ENCODE measurements at places on chromosomes 4 and X.
A peak's percentile ranks its signal among the peaks of the same experiment; 100 is the strongest.

DNA sequence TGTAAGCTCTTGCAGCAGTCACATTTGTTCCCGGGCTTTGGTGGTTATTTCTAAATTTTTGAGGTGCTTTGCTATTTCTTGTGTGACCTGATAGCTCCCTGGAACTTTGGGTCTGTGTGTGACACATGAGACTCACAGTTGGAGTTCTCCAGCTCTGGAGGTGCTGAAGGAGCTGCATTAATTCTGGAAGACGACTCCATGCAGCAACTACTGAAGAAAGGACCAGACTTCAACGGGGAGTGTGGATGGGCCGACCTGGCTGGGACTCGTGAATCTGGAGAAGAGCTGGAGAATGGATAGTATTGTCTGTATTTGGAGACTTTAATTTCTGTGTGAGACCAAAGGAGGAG, 1.5 kb downstream of the MRFAP1 start:
- peaks cover 37% of the 10 kb centered on the region for H3K36me3 ChIP-seq
- DNase-seq = no peak
- no peaks in the 10 kb centered on the region for H3K27me3 ChIP-seq
- peaks cover 23% of the 10 kb centered on the region for H3K4me1 ChIP-seq
- peak overlapping the region; percentile 98 for H3K4me3 ChIP-seq

GRCh38 chr4:154119317-154119716, 330.4 kb upstream of the SFRP2 start:
- no peaks in the 10 kb centered on the region for H3K4me1 ChIP-seq
- no peak overlapping the region for H3K4me3 ChIP-seq
- H3K27me3 ChIP-seq = no peaks in the 10 kb centered on the region
- H3K27ac ChIP-seq = no peak overlapping the region

GRCh38 chrX:19882066-19882775, 5.2 kb downstream of the SH3KBP1 start:
- no peaks in the 10 kb centered on the region for H3K27me3 ChIP-seq
- no peak overlapping the region for H3K27ac ChIP-seq
- no peak for DNase-seq
- no peak overlapping the region for H3K4me3 ChIP-seq

- H3K4me1 ChIP-seq = no peaks in the 10 kb centered on the region
- no peak overlapping the region for H3K4me3 ChIP-seq
- peaks cover 16% of the 10 kb centered on the region for H3K27me3 ChIP-seq
- H3K27ac ChIP-seq = no peak overlapping the region
Measured at GRCh38 chr4:118259111-118259510, 93.7 kb downstream of the PRSS12 start.

GRCh38 chr4:159041054-159042034, 61.5 kb upstream of the RAPGEF2 start:
- DNase-seq = no peak
- peaks cover 10% of the 10 kb centered on the region for H3K4me1 ChIP-seq
- H3K27ac ChIP-seq = no peak overlapping the region
- no peak overlapping the region for H3K4me3 ChIP-seq

DNA sequence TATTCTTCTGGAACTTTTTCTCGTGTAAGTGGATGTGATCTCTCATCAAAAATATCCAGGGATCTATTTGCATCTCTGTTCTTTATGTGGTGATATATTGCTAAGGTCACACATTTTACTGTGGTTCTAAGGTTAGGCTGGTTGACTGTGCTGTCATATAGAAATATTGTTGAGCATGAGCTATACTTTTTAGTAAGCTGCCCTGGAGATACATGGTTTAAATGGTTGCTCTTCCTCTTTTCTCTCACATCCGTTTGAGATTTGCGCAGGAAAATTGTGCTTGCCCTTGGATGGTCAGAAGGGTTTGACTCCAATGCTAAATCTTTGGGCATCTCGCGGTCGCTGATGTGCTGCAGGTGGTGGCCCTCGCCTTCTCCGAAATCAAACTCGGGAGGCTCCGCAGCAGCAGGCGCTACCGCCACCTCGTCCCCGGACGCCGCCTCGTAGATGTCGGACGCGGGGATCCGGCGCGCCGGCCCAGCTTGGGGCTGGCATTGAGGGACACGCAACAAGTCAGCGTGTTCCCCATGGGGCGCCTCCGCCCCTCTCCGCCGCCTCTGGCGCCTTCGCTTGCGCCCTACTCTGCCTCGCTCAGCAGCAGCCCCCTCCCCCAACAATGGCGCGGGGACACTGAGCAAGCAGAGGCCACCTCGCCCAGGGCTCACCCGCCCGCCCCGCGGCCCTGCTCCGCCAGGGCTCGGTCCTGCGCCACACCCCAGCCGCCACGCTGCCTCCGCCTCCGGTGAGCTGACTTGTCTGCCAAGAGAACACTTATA, 154.5 kb downstream of the MSN start:
- H3K36me3 ChIP-seq = peaks cover 6% of the 10 kb centered on the region
- no peaks in the 10 kb centered on the region for H3K27me3 ChIP-seq
- H3K4me3 ChIP-seq = peak overlapping the region; percentile 59
- H3K27ac ChIP-seq = no peak overlapping the region
- H3K4me1 ChIP-seq = peaks cover 12% of the 10 kb centered on the region
- peak; percentile 36 for DNase-seq

GRCh38 chr4:9832640-9833039, 51.2 kb downstream of the DRD5 start:
- no peaks in the 10 kb centered on the region for H3K36me3 ChIP-seq
- H3K4me3 ChIP-seq = no peak overlapping the region
- no peak overlapping the region for H3K27ac ChIP-seq
- DNase-seq = no peak

DNA sequence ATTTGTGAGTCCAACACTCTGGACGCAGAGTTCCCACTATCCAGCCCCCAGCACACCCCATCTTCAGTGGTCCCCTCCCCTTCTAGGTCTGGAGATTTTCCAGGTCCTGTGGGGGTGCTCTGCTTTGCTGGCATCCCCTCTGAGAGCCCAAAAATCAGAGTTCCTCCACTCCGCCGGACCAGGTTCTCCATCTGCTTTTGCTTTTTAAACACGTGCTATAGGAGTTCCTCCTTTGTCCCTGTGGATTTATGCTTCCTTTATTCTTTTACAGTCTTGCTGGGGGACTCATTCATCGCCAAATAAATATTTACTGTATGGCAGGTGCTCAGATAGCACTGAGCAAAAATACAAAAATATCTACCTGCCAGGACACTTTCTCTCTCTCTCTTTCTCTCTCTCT, 324.7 kb downstream of the STK32B start:
- H3K27me3 ChIP-seq = no peaks in the 10 kb centered on the region
- H3K27ac ChIP-seq = no peak overlapping the region
- no peaks in the 10 kb centered on the region for H3K36me3 ChIP-seq
- H3K4me1 ChIP-seq = no peaks in the 10 kb centered on the region
- DNase-seq = no peak

DNA sequence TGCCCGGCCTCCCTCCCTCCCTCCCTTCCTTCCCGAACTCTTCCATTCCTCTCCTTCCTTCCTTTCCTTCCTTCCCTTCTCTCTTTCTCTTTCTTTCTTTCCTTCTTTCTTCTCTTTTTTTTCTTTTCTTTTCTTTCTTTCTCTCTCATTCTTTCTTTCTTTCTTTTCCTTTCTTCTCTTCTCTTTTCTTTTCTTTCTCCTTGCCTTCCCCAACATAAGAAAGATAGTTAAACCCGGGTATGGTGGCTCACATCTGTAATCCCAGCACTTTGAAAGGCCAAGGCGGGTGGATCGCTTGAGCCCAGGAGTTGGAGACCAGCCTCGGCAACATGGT, 25.4 kb downstream of the NSD2 start:
- peaks cover 65% of the 10 kb centered on the region for H3K36me3 ChIP-seq
- no peak for DNase-seq
- H3K27me3 ChIP-seq = no peaks in the 10 kb centered on the region
- peak overlapping the region; percentile 44 for H3K27ac ChIP-seq
- H3K4me3 ChIP-seq = no peak overlapping the region

GRCh38 chr4:88333741-88334405, 44.8 kb upstream of the HERC6 start:
- H3K4me1 ChIP-seq = peaks cover 15% of the 10 kb centered on the region
- peaks cover 2% of the 10 kb centered on the region for H3K36me3 ChIP-seq
- peak overlapping the region; percentile 11 for H3K27ac ChIP-seq
- H3K4me3 ChIP-seq = no peak overlapping the region
- no peak for DNase-seq

DNA sequence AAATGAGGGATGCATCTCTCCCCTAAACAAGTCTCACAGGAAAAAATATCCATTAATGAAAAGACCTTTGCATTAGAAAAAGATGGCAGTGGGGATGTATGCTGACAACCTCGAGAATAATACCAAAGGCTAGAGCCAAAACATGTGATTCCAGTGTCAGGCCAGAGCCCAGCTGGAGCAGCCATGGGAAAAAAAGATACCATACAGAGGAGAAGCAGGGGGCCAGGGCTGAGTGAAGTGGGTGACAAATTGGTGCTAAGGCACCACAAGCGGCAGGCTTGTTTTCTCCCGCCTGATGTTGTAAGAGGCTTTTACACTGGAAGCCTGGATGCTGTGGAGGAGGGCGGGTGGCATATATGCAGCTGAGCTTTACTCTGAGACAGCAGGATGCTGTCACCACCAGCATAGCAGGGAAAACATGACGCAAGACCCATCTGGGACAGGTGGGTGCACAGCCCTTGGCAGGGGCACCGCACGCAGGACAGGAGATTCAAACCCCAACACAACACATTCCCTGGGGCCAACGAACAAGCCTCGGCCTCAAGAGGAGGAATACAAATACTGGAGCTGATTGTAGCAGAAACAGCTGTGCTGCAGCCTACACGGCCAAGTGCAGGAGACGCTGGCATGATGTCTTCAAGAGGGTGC, 91.9 kb downstream of the TSPAN5 start:
- no peak for DNase-seq
- no peak overlapping the region for H3K27ac ChIP-seq
- no peak overlapping the region for H3K4me3 ChIP-seq

DNA sequence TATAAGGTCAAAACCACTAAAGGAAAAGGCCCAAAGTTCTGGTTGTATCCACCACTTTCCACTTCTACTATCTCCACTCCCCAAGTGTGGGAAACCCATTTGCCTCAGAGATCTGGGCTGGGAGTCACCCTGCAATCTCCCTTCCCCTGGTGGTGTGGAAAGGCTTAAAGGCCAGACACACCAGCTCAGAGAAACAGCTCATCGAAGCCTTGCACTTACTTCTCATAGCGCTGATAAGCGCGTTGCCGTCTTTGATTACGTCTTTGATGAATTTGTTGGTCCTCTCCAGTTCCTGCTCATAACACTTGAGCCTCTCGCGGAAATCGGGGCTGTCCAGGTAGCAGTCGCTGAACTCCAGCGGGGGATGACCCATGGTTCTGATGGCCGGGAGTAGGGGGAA, 647 bp downstream of the OPHN1 start:
- no peaks in the 10 kb centered on the region for H3K36me3 ChIP-seq
- no peak overlapping the region for H3K4me3 ChIP-seq
- DNase-seq = no peak
- no peak overlapping the region for H3K27ac ChIP-seq

DNA sequence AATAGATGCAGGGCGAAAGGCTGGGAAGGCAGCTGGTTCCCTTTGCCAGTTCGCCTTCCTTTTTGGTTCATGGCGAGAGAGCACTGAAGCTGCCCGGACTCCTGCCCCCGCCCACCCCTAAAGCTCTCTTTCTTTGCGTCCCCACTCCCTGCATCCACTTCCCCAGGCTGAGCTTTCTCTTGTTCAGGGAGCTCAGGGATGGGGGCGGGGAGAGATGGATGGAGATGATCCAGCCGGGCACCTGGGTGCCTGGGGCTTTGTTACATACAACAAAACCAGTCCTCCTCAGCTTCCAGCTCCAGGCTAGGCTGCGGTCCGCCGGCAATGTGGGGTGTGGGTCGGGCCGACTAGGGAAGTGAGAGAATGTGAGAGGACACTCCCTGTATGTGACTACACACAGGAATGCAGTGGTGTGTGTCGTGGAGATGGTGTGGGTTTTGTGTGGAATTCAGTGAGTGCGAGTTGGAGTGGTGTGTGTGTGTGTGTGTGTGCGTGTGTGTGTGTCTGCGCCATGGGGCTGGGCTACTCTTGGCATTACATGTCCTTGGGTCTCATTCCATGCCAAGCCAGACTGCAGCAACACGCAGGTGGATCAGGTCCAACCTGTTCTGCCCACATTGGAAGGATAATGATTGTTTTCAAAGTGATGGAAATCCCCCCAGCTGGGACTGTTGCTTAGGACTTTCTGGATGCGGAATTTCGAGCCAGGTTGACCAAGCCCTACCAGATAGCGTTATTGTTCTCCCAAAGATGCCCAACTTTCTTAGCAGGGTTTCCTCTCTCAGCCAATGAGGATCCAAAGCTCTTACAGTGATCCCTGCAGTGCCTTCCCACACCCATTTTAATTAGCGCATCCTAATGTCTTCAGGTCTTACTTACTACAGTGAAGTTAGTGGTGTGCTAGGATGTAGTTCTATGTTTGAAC, 149.4 kb upstream of the CHRDL1 start:
- no peak for DNase-seq
- no peaks in the 10 kb centered on the region for H3K4me1 ChIP-seq
- peaks cover 17% of the 10 kb centered on the region for H3K27me3 ChIP-seq
- no peak overlapping the region for H3K27ac ChIP-seq
- no peaks in the 10 kb centered on the region for H3K36me3 ChIP-seq
- no peak overlapping the region for H3K4me3 ChIP-seq

- DNase-seq = peak; percentile 26
- H3K27me3 ChIP-seq = no peaks in the 10 kb centered on the region
- H3K36me3 ChIP-seq = peaks cover 18% of the 10 kb centered on the region
- H3K27ac ChIP-seq = no peak overlapping the region
- no peak overlapping the region for H3K4me3 ChIP-seq
Measured at GRCh38 chr4:48093991-48094416, 40.0 kb downstream of the TXK start.

DNA sequence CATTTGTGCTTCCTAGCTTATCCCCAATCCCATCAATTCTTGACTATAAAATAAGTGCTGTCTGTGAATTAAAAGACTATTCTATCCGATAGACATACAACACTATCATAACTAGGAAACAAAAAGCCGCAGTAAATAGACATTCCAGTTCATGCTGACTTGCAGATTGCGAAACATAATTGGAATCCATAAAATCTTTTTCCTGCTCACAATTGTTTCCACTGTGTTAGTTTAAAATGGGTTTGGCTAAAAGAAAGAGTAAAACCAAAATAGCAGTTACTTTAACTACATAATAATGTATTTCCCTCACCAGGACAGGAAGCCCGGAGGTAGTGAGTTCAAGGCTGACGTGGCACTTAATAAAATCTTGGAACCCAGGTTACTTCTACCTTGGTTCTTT, 17.2 kb downstream of the SMIM31 start:
- H3K27ac ChIP-seq = no peak overlapping the region
- no peak overlapping the region for H3K4me3 ChIP-seq
- no peak for DNase-seq
- H3K27me3 ChIP-seq = peaks cover 15% of the 10 kb centered on the region

DNA sequence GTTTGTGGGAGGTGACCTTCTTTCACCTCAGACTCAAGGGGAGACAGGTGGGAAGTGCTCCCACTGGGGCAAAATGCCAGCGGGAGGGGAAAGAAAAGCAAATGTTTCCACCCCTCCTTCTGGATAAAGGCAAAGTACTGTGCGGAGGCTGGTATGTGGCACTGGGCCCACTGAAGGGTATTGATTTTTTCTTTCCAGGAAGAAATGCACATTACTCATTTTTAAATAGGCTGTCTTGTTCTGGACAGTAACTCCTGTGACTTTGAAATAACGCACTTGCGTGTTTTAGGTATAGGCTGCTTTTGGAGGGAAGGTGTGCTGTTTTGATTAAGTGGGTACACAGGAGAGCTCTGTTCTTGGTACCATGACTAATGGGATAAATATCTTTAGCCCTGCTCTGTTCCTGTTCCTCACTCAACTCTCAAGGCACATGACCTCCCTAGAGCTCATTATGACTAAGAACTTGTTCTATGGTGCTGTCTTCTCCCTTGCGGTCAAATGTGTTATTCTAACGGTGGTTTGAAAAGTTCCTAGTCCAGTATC, 40.7 kb upstream of the MBTPS2 start:
- DNase-seq = no peak
- no peaks in the 10 kb centered on the region for H3K36me3 ChIP-seq
- H3K27me3 ChIP-seq = no peaks in the 10 kb centered on the region
- no peak overlapping the region for H3K4me3 ChIP-seq
